Eye (tissue), 1 donor: ENCODE measurements at places on chromosomes 2 and 18.

GRCh38 chr18:48137374-48138081 lies 207.1 kb upstream of the SMAD2 start:
- DNase-seq, result no peak

DNA sequence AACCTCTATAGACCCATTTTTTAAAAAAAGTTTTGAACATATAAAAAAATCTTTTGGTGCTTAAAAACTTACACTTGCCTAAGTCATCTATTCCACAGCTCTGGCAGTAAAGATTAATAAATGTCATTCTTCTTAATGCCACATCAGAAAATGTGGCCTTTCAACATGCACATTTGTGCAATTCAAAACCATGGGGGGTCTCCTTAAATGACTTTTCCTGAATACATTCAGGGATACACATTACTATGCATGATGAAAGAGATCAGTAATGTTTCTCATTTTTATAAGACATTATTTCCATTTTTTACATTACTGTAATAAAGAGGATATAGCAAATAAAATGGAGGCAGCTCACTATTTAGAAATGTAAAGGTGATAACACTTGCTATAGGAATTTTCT lies 142.3 kb downstream of the RBM43 start:
- DNase-seq, result no peak

DNA sequence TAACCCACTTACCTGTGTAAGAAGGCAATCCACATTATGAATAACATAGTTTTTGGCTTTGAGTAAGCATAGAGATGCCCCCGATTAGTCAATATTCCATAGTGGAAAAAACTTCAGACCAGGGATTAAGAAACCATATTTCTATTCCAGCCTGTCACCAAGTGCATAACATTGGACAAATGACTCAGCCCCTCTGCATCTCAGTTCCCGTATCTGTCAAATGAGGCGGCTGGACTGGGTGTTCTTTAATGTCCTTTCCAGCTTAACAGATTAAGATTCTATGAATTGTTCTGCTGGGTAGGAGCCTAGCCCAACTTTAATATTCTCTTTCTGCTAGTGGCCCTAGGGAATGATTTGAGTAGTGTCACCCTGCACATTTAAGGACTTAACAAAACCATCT lies 11.8 kb upstream of the FTCDNL1 start:
- no peak for DNase-seq

- no peak for DNase-seq
Observed at GRCh38 chr2:238954841-238955591, 107.1 kb downstream of the TWIST2 start.

DNA sequence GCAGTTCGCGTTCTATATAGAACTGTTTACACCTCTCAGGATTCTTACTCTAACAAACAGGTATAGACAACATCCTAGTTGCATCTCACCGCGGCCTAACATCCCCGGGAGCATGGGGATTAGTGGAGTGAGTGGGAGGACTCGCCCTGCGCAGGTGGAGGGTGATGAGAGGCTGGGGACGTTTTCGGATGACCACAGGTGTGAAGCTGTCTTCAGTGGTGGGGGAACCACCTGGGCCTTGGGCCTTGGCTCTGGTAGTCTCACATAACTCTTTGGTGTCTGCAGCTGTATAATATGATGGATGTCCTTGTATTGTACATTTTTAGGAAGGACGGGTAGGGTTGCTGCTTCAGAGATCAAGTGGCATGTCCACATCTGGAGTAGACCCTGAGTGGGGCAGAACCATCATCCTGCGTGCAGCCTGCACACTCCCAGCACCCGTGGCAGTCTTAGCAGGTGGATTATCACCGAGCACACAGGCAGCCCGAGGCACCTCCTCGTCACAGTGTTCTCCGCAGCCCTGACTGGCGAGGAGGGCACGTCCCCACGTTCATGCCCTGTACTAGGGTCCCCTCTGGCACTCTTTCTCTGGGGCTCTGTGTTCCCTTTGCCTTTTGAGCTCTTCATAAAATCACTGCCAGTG lies 56.0 kb downstream of the AGAP1 start:
- no peak for DNase-seq

GRCh38 chr2:233680361-233681045 lies 1.2 kb upstream of the UGT1A7 start:
- DNase-seq, result no peak
